ENCODE measurements at places on chromosomes 4 and X.

DNA sequence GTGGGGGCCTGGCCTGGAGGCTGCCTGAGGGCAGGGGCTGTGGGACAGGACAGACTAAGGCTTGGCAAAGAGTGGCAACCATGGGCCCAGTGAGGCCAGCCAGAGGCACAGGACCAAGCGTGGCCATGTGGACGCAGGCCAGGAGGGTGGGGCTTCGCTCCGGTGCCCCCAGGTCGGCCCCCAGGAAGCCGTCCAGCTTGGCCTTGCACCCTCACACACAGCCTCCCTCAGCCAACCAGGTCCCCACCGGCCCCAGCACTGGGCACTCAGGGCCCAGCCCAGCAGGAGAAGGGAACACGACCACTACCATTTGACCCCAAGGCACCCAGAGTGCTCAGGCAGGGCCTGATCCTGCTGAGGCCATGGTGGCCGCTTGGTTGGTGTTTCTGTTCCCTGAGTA lies 57.2 kb downstream of the FAM53A start:
- no peak for DNase-seq

DNA sequence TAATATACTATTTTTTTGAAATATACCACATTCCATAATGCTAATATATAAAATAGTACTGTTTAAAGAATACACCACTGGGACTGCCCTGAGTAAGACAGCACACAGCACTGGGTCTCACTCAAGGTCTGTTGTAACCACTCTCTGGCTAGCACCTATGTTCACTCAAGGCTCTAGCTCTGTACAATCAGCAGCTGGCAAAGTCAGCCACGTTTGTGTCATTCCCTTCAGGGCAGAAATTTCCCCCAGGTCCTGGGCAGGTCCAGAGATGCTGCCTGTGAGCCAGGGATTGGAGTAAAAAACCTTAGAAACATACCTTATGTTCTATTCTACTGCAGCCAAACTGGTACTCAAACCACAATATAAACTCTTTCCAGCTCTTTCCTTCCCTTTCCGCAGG lies 1160.2 kb upstream of the ADGRL3 start:
- DNase-seq: no peak

DNA sequence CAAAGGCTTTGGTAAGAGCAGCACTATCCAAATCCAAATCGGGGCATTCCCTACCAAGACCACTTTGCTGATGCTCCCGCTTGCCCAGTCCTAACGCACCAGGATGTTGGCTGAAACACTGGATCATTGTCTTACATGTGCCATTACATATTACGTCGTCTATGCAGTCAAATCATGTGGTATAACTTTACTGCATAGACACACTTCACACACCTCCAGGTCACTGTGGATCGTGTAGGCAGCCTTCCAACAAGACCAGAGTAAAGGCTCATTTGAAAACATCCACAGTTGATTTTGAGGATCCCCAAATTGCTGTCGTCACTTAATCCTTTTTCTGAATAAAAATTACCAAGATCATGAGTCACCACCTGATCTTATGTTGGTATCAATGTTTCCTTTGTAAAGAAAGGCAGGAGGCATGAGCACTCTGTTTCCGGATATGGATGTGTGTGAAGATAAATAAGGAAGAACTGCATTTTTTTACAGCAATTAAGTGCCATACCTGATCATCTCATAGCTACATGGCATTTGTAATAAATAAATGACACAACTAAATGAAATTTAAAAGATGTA lies 18.5 kb downstream of the TENM3 start:
- DNase-seq: no peak

DNA sequence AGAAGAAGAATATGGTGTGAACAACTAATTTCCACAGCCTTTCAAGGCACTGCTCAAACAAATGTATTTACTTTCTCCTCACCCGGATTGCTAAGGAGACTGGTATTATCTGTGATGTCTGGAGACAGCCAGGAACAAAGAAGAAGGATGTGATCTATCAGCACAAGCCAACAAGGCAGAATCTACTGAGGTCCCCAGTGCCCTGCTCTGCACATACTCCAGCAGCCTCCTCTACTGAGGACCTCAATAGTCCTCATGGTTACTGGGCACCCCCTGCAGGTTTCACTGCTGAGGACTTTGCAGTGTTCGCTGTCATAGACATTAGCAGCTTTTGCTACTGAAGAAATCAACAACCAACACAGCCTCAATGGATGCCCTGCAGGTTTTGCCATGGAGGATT lies 930.1 kb downstream of the ADGRL3 start:
- no peak for DNase-seq

DNA sequence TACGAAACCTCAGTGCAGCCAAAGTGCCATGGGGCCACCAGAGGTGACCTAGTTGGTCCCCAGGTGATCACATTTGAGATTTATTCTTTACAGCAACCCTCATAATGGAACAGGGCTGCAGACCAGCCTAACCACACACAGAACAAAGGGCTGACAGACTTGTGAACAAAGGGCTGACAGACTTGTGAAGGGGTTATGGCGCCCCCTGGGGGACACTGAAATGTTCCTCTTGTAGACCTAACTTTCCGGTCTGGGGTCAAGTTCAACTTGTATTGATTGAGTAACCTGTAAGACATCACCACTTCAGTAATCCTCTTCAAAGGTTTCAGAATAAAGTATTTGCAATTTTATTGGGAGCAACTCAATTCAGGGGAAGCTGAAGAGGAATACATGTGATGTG lies 175.9 kb upstream of the RPS6KA3 start:
- DNase-seq: peak; percentile 70

GRCh38 chr4:10243856-10244255 lies 127.3 kb upstream of the WDR1 start:
- DNase-seq: no peak

DNA sequence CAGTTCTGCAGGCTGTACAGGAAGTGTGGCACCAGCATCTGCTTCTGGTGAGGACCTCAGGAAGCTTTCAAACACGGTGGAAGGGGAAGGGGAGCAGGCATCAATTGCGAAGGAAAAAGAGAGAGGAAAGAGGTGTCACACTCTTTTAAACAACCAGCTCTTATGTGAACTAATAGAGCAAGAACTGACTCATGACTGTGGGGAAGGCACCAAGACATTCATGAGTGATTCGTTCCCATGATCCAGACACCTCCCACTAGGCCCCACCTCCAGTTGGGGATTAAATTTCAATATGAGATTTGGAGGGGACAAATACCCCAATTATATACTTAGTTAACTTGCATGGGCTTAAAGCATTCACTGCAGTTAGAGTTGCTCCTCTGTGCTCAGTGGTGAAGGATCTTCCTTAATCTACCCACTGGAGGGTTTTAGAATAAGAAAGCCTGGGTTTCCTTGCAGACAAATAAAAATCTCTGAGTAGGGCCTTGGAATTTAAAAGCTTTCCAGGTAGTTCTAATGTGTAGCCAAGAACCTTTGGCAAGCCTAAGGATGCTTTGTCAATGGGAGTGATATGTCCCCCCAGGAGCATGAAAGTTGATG lies 60.0 kb downstream of the SYNPO2 start:
- no peak for DNase-seq

DNA sequence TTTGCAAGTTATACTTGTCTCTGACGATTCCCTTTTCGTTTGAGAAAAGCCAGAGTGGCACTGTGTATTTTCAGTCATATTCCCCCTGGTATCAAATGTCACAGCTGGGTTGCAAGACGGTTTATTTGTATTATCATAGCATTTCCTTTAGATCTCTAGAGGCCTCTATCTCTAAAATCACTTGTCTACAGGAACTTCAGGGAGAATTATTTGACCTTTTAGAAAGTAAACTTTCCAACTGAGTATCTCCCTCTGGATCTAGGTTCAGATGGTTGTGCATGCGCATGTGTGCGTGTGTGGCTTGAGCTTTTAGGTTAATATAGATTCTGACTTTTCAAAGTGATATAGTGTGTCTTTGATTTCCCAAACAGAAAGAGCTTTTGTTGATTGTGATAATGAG lies 15.1 kb upstream of the TAB3 start:
- DNase-seq: no peak

GRCh38 chrX:54447461-54447860 lies 7.3 kb downstream of the TSR2 start:
- DNase-seq: no peak

- DNase-seq: no peak
Measured at GRCh38 chr4:13103382-13104015, 380.6 kb downstream of the RAB28 start.

GRCh38 chr4:185190306-185190856 lies 13.4 kb downstream of the CFAP97 start:
- DNase-seq: no peak

DNA sequence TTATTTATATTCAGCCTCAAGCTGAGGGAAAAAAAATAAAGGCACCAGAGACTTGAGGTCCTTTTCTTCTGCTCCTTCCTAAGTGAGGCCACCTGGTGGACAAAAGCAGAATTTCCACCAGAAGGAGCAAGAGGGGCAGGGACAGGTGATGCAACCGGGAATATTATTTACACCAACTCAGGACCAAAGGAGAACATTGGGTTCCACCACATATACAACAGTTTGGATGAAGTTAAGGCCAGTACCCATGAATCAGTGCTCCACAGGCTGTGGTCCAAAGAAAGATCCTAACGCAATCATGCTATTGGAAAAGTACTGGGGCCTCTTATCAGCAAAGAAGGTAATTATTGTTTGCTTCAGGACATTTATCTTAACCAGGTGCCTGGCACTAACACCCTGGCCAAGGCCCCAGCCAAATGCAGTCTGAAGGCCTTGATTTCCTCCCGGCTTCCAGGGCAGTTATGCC lies 57.4 kb downstream of the TSC22D3 start:
- peak; percentile 53 for DNase-seq

DNA sequence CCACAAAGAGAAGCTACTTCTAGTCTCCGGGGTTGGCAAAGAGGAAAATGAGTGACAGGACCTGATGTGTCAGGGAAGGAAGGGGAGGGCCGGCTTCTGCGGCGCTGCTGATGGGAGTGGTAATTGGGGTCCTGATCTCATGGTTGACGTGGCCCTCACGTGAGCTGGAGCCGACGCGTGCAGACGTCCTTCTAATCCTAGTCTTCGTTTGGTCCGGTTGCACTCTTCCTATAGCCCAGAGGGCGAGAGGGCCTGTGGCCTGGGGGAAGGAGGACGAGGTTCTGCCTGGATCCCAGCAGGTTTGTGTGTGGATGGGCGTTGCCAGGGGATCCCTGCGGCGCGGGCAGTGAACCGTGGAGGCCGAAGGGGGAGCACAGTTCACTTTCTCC lies at the start of gene ARMCX1:
Gene ARMCX1, plus strand, starts transcription at position 186 of the 389 bp plus-strand sequence. CDS start 2,384 bp downstream, outside the sequence.
- DNase-seq: no peak

DNA sequence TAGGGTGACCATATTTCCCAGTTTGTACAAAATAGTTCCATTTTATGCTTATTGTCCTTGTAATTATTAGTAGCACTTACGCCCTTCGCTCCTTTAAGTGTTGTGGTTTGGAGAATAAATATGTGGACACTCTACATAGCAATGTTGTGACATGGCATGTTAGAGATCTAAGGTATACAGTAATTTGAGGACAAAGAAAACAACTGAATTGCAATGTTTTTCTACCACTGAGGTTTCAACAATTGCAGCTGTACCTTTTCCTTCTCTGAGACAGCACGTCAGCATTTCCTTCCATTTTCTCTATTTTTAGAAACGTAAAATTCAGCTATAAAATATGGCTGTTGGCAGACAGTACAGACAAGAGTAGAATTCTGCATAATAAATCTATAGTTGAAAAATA lies 323.1 kb downstream of the MAPK10 start:
- no peak for DNase-seq

GRCh38 chr4:978957-979701 lies 5.8 kb upstream of the DGKQ start:
- no peak for DNase-seq

GRCh38 chr4:140944199-140944515 lies 188.0 kb upstream of the TBC1D9 start:
- no peak for DNase-seq

- no peak for DNase-seq
Measured at GRCh38 chr4:66091786-66092185, 421.5 kb upstream of the EPHA5 start.

DNA sequence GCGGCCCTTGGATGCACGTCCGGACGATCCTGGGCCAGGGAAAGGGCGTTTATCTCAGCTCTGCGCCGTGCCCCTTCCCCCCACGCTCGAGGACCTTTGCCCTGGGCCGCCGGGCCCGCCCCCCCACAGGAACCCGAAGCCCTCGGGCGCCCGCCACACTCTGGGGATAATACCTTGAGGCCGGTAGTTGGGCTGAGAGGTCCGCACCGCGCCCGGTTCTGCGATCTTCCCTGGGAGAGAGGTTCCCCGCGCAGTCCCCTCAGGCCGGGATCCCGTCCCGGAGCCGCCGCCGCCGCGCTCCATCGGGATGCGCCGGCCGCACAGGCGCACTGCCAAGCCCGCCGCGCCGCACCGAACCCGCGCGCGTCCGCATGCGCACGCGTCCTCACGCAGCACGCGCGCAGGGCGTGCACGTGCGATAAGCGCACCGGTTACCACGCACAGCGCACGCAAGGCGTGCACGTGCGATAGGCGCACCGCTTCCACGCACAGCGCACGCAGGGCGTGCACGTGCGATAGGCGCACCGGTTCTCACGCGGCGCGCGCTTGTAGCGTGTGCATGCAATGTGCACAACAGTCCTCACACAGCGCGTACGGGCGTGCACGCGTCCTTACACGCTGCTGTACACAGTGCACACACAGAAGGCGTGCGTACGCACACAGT lies at the start of gene MAP7D2:
Gene MAP7D2, minus strand, starts transcription at position 331 of the 664 bp plus-strand sequence. Its CDS starts 28 bp downstream, at position 303.
- no peak for DNase-seq

GRCh38 chr4:119394826-119395225 lies 72.9 kb upstream of the FABP2 start:
- no peak for DNase-seq

DNA sequence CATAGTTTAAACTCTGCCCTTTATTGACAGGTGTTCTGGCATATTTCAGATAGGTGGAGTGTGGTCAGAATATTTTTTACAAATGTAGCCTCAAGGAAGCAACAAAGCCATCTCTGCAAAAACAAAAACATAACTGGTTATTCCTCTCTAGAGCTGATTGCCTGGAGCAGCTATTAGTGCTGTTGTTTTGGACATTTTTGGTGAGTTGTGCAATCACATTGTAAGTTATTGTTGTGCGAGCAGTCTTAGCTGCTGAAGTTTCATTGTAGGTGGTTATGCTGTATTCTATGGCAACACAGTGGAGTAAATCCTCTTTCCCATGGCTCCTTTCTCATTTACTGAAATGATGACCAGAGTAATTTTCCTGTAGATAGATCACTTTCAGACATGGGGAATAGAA lies 1413.0 kb downstream of the PCDH7 start:
- DNase-seq: no peak

GRCh38 chr4:93855926-93856325 lies 27.4 kb downstream of the ATOH1 start:
- DNase-seq: no peak

- DNase-seq: no peak
Measured at GRCh38 chr4:76341063-76341462, 34.5 kb downstream of the STBD1 start.

DNA sequence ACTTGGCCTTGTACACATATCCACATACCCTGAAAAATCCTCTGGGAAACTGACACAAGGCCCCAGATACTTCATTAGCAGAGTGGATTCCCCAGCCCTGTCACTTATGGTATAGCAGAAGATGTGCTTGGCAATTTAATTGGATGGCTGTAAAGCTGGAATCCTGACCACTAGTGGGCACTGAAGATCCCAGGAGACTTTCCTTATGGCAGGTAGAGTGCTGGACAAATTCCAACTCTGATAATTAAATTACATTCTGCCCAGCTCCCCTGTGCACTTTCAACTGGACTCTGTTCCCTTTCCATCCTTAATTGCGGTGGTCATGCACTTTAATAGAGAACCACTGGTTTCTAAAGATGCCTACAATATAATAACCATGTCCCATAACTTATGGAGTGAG lies 119.8 kb downstream of the DCK start:
- no peak for DNase-seq

- no peak for DNase-seq
Measured at GRCh38 chrX:43666311-43666912, 10.3 kb downstream of the MAOA start.
